NCI-H82 (cell line): ENCODE measurements at places on chromosomes 1 and 21.

DNA sequence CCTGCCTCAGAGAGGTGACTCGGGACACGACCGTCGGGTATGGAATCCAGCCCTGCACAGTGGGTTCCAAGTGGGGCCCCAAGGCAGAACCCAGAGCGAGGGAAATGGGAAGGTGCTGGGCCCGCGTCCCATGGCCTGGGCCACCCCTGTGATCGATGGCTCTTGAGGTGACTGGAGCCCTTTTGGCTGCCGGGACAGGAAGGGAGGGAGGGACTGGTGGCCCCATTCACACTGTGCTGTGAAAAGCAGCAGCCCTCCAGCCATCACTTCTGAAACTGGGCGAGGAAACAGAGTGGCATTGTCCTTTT is 110.4 kb upstream of the IFFO2 start:
- no peak for DNase-seq

- no peak for DNase-seq
Measured at GRCh38 chr1:234941321-234942011, 187.2 kb downstream of the TOMM20 start.

DNA sequence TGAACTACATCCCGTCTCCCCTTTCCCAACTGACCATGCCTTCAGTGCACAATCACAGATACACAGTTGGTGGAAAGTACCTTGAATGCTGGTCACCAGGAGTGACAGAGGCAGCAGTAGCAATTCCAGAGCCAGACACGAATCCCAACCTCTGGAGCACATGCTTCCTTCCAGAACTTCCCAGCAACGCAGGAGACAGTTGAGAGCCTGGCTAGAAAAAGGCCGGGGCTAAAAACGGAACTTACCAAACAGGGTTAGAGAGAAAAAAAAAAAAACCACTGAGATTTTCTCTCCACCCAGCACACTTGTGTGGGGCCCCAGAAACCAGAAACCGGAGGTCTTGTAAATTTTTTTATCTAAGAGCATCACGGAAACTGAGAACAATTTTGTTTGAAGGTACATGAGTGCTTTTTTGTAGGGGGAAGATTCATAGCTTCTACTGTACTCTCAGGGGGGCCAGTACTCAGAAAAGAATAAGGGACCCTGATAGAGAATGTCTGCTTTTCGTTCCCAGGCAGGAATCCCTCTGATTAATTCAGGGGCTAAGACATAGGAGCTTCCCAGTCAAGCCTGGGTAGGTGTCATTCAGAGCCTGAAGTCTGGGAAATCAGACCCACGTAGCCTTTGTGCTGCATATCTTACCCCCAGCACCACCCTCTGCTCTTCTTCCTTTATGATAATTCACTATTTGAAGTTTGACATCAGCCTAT is at the start of gene CD48:
Gene CD48, minus strand, starts transcription at position 221 of the 710 bp plus-strand sequence. Its CDS starts 59 bp downstream, at position 162.
- no peak for DNase-seq

GRCh38 chr1:61245696-61246400 is 163.5 kb downstream of the NFIA start:
- DNase-seq = no peak

DNA sequence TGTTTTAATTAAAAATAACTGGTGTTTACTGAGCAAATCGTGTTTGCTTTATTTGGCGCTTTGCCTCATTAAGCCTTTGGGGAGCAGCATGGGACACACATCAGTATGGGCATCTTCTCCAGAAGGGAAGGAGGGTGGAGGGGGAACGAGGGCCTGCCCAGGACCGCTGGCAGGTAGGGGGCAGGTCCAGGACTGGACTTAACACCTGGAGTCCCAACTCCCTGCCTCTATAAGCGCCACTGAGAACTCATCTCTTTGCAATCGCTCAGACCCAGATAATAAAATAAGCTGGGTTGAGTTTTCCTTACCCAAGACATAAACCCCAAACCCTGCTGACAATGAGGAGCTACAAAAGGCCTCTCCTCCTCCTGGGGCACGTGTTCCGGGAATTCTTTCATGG is 15.1 kb downstream of the ABCG1 start:
- DNase-seq = no peak

DNA sequence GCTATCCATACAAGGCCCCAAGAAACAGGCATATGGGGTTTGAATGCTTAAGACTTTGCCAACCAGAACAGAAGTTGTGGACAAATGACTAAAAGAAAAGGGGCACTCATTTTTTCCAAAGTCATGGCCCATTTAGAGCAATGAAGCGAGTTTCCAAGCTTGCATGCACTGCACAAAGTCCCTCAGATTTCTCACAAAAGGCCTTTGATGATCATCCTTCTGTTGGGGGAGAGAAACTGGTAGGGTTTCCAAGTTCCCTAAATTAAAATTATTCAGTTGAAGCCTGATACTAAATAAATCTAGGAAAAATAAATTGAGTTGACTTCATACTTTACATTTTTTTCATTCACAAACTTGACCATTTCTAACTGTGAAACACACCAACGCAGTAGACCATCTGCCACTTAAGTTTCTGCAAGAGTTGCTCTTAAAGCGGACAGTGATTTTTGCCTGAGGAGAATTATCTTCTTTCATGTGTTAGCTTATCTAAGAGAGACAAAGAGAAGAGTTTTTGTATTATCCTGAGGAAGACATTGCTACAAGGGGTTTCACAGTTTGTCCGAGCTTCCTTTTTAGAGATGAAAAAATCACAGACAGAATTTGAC is 139.2 kb downstream of the SEC16B start:
- DNase-seq = no peak
